ENCODE measurements at places on chromosomes 5 and 9.

- no peak for ATAC-seq
Observed at GRCh38 chr9:76603931-76604570, 145.1 kb downstream of the GCNT1 start.

GRCh38 chr5:92969781-92970237, 611.2 kb downstream of the NR2F1-AS1 start:
- no peak for ATAC-seq

DNA sequence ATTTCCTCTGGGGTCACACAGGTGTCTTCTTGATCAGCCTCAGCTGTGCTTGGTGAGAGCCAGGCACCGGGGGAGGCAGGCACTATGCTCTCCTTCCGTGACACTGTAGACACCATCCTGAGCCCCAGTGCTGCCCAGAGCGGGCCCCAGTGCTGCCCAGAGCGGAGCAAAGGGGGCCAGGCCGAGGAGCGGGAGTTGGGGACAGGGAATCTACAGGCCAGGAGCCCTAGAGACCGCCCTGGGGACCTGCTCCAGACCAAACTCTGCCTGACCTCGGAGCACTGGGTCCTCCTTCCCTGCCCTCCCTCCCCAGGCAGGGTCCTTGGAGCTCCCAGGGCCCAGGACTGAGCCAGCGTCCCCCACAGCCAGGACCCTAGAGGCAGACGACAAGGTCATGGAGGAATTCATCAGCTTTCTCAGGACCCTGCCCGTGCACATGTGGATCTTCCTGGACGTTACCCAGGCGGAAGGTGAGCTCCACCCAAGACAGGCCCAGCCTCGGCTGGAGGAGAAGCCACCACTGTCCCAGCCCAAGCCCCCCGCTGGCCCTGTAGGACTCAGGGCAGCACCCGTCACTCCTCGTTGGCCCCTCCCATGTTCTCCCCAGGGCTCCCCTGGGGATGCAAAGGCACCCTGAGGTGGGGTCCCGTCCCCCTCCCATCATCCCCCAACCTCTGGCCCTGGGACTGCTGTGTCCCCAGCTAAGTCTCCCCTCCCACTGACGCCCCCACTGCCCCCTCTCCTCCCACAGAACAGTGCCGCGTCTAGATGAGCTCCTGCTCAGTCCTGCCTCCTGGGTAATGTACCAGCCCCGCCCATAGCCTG, 30.2 kb downstream of the PAEP start:
- ATAC-seq = no peak

DNA sequence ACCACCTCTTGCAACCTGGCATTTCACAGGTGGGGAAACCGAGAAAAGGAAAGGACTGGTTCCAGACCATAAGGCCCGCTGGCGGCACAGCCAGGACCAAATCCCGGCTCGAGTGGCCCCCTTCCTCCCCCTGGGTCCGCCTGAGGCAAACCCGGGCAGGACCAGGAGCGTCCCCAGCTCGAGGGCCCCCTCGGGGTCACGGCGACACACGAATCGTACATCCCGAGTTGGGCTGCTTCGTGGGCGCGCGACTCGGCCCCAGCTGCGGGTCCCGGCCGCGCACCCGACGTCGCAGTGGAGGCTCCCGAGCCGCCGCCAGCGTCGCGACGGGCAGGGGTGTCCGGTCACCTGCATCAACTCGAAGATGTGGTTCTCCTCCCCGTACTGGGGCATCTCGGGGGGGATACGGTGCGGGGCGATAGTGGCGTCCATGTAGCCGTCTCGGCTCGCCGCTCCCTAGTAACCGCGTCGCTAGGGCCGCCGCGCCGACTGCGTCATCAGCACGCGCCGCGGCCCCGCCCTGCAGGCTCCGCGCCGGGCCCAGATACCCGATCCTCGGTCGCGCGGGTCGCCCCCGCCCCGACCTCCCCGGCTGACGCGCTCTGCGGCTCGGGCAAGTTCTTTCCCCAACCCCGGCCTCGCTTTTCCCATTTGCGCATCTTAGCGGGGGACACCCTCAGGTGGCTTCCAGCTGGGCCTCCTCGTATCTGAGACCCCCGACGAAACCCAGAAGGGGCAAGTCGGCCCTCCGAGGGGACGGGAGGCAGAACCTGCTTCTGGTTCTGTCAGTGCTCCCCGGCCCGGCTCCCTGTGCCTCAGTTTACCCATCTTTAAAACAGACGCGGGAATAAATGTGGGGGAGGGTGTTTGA, at the start of gene AK8:
Gene AK8 (minus strand): TSS at position 461 of the 871 bp plus-strand sequence. CDS start 29 bp downstream, at position 432.
- ATAC-seq = peak; percentile 87

GRCh38 chr9:137866226-137867141, 11.1 kb upstream of the CACNA1B start:
- peak; percentile 69 for ATAC-seq

DNA sequence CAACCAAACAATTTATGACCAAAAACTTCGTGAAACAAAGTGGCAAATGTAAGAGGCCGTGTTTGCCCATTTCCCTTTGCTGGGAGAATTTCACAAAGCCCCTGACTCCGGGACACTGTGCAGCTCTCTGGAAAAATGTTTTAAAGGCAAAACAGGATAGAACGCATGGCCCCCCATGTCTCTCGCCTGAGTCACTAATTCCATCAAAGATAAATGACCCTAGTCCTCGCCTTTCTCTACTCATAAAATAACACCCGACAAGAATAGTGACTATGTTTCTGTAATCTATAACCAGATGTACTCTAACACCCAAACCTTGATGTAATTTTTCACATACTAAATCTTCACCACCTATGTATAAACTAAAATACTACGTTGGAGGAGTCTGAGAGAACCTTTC, 55.7 kb upstream of the SAP30L start:
- no peak for ATAC-seq

- no peak for ATAC-seq
Observed at GRCh38 chr5:39652036-39652435, 227.3 kb upstream of the DAB2 start.

- no peak for ATAC-seq
Observed at GRCh38 chr5:96332535-96333366, 100.3 kb downstream of the PCSK1 start.

DNA sequence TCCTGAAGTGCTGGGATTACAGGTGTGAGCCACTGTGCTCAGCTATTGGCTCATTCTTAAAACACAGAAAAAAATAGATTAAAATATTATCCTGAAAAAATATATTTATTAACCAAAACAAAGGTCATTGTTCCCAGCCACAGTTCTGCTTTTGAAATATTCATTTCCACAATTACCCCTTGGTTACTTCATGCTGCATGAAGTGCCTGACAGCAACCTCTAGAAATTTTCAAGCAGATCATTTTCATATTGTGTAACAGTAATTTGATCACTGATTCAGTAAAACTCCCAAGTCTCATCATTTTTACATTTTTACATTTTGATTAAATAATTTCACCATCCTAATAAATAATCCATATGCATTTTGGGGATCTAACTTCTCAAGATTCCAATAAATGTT, 18.8 kb upstream of the GNAQ start:
- ATAC-seq = no peak

GRCh38 chr5:113450929-113451328, 16.1 kb upstream of the TSSK1B start:
- no peak for ATAC-seq

DNA sequence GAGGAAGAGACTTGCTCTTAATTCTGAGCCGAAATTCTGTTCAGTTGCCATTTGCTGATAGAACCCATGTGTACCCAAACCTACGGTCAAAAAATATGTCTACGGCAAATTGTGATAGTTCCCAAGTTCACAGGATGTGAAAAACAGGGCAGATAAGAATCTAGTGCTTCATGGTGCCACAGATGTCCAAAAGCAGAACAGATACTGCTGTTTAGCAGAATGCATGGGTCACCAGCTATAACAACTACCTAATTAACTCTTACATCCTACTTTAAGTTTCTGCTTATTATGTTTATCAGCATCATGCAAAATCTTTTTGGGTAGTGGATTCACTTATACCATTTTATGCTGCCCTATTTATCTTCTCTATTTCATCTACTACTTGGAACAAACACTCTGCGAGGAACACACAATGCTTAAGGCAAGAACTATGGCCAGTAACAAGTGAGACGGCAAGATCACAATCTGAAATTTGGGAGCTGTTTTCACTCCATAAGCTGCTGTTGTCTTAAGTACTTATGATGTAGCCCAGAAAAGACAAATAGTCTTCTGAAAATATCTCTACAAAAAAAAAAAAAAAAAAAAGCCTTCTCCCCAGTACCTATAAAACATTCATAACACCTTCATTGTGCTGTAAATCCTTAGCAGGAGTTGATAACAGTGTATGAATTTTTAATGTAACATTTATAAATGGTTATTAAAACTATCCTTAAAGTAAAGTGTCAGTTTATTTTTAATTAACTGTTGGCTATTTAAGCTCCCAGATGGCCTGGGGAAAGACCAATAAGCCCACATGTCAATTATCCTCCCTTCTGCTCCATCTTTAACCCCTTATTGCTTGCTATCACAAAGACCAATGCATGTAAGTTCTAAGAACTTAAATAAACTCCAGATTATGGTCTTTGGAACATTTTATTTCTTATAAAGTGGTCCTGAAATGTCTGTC, 232.3 kb downstream of the TLR4 start:
- ATAC-seq = peak; percentile 99

DNA sequence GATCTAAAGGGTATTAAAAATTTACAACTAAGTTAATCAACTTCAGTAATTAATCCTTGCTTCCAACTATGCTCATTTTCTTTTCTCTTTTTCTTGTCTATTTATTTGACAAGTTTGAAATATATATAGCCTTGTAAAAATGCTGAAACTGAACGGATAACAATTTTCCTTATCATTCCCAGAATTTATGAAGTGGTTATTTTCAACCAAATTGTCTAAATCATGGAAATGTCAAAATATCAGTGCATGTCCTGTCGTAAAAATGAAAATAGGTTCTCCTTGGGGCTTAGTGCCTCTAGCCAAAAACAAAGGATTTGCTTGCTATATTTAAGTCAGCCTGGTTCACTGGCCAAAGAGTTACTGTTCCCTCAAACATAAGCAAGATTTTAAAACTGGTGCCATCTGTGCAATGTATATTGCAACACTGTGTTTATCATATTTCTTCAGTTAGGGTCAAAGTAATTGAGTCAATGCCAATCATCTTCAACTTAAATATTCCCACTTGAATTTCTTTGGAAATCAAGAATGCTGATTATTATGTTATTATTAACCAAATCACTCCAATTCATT, 798.3 kb downstream of the MAT2B start:
- ATAC-seq = no peak

GRCh38 chr5:174418809-174419539, 305.4 kb upstream of the MSX2 start:
- ATAC-seq = peak; percentile 22

DNA sequence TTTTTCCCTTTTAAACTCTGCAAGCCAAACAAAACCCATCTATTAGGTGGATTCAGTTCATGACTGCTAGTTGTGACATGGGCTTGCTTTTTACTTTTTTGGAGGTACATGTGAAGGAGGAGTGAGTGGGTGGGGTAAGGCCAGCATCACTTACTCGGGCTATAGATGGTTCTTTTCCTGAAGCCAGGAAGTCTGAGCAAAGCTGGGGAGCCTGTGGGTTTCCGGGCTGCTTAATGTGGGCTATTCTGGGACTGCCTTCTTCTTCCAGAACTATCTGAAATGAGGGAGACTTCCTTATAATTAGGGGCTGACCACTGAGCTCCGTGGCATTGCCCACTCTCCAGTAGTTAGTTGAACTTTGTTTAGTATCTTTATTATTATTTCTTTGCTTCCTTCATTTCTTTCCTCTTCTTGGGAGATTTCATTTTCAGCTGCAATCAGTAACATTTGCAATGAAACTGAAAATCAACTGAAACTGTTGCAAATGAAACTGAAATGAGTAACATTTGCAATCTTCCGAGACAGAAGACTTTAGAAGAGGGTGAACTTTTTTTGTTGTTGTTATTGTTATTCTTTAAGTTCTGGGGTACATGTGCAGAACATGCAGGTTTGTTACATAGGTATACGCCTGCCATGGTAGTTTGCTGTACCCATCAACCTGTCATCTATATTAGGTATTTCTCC, 204.9 kb downstream of the LRRC70 start:
- no peak for ATAC-seq

All from stimulated activated memory B cell treated with anti-CD40 and anti-IgM and Interleukin-4, amounts not matched to agents 10 μg/mL and 1 μg/mL and 100 μg/mL, for 72 hours (primary cell).